RKO (cell line): ENCODE measurements at places on chromosomes 2 and 18.

- DNase-seq = no peak
Observed at GRCh38 chr2:12031866-12032265, 285.4 kb downstream of the LPIN1 start.

DNA sequence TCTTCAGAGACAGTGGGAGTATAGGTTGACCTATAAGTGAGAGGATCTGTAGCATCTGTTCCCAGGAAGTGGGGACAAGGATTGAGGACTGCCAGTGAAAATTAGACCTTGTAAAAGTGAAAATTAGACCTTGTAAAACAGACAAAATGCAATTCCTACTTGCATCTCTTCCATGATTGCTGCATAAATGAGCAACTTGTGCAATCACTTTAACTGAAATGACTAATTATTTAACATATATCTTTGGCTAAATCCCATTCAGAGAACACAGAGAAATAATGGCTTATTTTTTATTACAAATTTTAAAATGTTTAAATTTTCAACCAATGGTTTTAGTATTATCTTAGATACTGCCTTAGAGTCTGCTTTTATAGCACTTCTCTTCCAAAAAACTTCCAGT lies 67.2 kb upstream of the NABP1 start:
- DNase-seq = no peak

DNA sequence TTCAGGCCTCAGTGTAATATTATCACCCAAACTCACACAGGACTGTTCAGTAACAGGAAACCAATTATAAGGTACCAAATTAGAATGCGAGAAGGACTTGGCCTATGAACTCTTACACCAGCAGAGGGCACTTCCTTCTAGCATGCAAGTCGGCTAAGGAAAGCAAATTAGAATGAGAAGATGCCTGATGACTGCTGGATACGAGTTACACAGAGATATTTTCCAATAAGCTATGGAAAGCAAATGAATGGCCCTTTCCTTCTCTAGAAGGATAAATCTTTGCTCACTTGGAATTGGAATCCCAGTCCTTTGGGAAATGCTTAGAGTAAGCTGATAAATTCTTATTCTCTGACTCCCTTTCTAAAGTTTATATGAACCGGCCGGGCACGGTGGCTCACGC lies 109.8 kb downstream of the AP1S3 start:
- DNase-seq = peak; percentile 83

GRCh38 chr2:16250886-16251285 lies 310.5 kb downstream of the MYCN start:
- no peak for DNase-seq

DNA sequence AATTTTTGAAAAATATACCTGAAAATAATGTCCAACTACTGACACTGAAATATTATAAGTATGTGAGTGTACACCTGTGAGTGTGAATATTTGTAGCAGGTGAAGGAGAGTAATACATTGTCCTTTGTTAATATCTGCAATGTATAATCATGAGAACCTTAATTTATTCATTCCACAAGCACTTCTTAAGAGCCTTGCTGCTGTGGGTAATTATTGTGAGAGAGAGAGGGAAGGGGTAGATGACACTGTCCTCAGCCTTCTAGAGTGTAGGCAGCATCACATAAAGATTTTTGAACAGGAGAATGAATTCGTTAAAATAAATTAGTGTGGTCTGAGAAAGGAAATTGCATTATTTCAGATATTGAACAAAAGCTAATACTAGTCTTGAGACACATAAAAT lies 157.2 kb downstream of the MAP2 start:
- no peak for DNase-seq

DNA sequence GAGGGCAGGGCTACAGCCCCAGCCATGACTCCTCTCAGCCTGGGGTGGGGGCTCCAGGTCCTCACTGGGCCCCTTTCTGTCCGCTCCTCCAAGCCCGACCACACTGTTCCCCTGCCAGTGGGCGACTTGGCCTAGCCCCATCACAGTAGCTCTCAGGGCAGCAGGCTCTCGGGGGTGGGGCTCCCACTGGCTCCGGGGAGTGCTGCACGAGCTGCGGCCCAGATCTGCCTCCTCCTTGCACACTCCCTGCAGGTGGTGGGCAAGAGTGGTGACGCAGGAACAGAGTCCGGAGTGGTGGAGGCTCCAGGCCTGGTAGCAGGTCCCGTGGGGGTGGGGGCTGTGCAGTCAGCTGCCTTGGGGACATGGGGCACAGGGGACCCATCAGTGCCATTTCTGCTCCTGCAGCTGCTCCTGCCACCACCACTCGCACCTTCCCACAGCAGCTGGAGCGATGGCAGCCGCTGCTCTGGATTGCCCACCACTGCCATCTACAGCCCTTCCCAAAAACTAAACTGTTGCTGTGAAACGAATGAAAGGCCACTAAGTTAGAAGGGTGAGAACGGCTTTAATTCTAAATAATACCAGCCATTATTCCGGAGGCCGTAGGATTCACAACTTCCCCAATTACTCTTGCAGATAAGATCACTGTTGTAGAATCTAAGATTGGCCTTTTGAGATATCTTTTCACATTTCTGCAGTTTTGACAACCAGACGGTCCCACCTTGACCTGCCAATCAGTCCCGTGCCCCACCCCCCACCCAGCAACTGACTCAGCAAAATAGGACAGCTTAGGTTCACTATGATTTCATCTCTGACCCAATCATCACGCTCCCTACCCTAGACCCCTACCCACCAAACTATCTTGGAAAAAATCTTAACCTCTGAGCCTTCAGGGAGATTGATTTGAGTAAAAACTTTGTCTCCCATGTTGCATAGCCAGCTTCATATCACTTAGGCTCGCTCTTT lies 530.2 kb downstream of the DCC start:
- no peak for DNase-seq

GRCh38 chr2:141187075-141187439 lies 943.8 kb downstream of the LRP1B start:
- DNase-seq = no peak

DNA sequence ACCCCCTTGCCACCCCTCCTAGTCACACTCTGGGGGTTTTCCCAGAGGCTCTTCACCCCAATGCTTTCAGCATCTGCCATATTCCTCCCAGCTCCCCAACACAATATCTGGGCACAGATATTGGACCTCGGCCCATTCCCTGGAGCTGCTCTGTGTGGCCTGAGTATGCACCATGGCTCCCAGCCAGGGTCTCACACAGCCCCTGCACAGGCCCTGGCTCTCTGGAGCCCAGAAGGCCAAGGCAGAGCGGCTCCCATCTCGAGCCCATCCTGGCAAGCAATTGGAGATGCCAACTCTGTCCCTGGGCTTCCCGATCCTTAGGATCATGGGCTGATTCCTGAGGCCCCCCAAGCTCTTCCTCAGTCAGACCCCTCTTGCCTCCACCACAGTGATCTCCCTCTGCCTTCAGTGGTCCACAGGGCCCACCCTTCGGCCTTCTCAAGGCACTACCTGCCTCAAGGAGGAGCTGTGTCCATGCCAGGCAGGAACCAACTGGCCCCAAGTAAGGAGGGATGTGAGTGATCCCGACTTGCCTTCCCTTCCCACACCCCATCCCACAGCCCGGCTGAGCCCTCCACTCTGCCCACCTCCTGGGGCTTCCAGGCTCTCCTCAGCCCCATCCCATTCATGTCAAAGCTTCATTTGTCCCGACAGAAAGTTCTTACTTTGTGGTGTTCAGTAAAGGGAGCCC lies 62.7 kb downstream of the ADD2 start:
- no peak for DNase-seq

DNA sequence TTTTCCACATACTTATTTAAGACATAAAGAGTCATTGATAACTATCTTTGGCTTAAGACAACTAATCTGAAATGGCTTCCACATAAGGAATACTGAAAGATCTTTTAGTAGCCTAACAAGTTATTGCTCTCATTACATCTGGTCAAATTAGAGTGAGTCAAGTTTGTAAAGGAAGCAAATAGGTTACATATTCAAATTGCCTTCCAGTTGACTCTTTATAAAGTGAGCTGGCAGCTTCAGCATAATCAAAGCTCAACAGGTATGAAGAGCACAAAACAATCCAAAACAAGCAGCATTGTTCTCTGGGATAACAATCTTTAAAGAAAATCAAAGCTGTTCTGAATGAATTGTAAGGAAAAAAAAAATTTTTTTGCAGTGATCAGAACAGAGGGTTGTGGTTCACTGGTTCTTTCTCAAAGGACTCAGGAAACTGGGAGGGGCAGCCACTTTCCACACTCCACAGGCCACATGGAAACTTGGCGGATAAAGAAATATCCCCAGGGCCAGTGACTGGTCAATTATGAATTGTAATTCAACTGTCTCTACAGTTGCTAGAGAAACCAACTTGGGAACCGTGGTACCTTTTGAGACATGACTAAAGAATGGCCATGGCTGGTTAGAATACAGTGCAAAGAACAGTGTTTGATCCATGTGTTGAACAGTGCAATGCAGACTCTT lies 369.3 kb upstream of the KCNH7 start:
- DNase-seq = no peak

DNA sequence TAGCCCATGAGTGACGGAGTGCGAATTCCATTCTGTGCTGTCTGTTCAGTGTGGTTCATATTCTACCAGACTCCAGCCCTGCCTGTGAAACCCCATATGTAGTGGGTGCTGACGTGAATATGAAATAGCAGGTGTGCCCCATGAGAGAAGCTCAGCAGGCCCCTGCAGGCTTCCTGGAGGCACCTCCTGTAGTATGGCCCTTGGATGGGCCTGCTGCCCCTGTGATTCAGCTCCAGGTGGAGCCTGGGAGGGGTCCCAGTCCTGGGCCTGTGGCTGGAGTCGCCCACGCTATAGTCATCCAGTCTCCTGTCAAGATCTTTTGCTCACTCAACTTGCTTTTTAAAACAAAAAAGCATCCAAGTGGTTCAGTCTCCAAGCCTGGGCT lies 125.5 kb downstream of the GLI2 start:
- no peak for DNase-seq

DNA sequence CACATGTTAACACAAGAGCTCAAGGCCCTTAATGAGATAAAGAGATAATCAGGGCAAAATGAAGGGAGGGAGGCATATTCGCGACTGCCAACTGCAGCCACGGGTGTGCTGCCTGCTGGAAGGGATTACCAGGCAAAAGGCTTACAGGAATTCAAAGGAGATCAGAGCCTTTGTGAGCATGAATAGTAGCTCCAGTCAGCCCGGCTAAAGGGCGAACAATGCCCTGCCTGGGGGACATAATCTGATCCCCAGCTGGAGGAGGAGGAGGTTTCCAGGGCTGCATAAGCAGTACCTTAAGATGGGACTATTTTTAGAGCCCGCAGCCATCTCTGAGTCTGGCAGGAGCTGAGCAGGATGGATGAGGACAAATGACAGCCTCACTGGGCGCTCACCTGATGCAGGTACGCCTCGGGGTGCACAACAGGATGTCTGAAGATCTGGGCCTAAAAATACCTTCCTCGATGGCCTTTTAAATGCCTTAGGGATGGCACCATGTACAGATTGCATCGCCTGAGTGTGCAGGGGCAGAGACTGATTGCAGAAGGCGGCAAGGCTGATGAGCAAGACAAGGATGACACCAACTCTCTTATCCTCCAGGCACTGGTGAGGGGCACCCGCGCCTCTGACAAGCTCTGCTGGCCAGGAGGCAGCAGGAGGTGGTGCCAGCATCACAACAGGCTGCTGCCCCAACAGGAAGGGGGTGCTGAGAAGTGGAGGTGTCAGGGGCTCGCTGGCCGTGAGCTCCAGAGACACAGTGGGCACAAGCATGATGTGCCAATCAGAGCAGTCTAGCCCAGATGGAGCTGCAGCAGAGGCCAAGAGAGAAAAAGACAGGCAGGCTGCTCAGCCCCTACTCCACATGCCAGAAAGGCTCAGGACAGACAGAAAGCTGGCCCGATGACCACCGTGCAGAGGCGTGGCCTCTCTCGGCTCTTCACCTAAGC lies 111.4 kb downstream of the EIPR1 start:
- DNase-seq = no peak

DNA sequence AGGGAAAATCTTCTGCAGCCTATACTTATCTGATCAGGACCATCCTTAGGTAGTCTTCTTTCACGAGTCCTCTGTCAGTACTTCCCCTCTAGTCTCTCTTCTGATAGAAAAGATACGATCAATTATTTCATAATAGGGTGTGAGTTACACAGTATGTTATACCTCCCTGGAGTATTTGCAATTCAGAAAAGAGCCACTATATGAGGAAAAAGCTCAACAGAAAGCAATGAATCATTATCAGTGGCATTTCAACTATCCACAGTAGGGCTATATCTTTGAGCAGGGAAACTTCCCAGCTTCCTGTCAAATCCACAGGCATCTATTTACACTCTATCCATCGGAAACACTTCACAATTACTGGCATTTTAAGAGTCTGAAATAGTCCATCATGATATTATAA lies 105.3 kb upstream of the ACVR2A start:
- no peak for DNase-seq

- DNase-seq = no peak
Observed at GRCh38 chr2:84896567-84896966, 8.9 kb upstream of the TMSB10 start.
